Inflammatory macrophage treated with lipopolysaccharide for 4 hours (primary cell): ENCODE measurements at places on chromosomes 2 and 18.

GRCh38 chr2:26534865-26535662 lies 57.1 kb upstream of the OTOF start:
- DNase-seq: no peak

GRCh38 chr2:42743659-42743990 lies 20.3 kb downstream of the OXER1 start:
- no peak for DNase-seq

GRCh38 chr2:68734688-68735525 lies at the start of gene ARHGAP25:
TSS of gene ARHGAP25 (plus strand) at chr2:68734811. CDS start at chr2:68735200, 389 bp downstream.
- peak; percentile 96 for DNase-seq

DNA sequence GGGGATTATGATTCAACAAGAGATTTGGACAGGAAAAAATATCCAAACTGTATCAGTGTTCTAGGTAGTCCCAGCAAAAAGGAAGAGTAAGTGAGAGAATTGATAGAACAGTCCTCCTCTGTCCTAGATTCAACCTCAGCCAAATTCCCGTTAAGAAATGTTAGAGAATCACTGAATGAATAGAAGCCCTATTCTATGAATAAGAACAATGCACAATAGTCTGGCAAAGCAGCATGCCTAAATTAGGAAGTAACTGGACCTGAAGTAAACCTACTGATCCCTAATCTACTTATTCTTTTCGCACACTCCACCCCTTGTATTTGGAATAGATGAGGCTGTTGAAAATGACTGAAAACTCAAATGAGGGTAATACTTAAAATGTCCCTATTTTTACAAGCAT lies 1665.5 kb downstream of the LRP1B start:
- no peak for DNase-seq

GRCh38 chr2:170484552-170484951 lies 230.6 kb upstream of the SP5 start:
- no peak for DNase-seq

GRCh38 chr2:235191978-235192377 lies 240.2 kb downstream of the SH3BP4 start:
- no peak for DNase-seq

DNA sequence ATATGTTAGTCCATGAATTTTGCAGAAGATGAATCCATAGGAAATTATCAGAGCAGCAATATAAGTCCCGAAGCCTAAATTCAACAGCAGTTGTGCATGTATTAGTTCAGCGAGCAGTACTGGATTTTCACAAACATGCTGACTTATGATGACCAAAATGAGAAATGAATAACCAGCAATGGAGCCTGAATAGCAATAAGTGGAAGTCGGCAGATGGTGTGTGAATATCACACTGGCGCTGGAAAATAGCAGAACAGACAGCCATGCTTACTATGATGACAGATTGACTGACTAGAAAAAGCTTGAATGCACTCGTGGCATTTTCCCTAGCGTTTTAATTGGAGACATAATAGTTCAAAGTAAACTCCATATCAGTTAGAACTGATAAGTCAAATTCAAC lies 1114.5 kb downstream of the DSC3 start:
- no peak for DNase-seq

DNA sequence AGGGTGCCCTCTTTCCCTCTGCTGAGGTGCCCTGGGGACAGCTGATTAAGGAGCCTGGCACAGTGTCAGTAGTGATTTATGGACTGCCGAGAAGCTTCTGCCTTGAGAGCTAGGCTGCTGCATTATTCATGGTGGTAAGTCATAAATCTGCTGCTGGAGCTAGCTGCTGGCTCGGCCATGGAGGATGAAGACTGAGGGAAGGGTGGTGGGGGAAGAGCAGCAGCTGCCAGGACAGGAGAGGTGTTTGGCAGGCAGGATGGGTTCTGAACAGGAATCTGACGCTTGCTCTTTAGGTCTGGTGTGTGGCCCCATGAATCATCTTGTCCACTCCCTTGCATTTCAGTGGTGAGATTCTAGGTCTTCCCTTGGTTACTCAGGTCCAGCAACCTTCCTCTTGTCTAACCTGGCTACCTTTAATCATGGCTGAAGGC lies 296.3 kb downstream of the DYSF start:
- DNase-seq: no peak

GRCh38 chr18:48467231-48467630 lies 58.0 kb upstream of the ZBTB7C start:
- no peak for DNase-seq

- DNase-seq: no peak
Observed at GRCh38 chr2:69827796-69828540, 1.5 kb upstream of the GMCL1 start.

GRCh38 chr2:160910681-160911080 lies 249.5 kb upstream of the TANK start:
- no peak for DNase-seq

GRCh38 chr2:201546576-201546975 lies 95.0 kb downstream of the STRADB start:
- no peak for DNase-seq

DNA sequence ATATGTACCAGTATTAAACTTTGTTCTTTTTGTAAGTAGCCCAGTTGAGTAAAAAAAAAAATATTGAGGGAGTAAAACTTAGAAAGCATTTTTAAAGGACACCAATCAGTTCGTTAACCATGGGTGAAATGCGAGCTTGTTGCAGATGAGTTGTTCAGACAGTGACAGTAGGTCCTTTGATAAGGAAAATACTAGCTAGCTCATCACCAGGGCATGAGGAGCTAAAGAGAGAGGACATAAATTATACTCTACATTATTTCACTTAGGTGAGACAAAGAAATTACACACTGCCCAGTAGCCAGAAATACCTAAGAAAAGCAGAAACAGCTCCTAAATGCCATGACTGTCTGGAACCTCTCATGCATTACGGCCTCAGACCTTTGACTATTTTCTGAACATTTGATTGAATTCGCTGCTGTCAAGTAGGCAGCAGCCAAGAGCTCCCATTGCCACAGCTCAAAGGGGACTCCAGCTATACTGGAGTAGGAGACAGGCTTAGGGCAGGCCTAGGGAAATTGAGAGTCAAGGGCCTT lies 2.6 kb upstream of the HNRNPLL start:
- DNase-seq: no peak

GRCh38 chr2:184455624-184456023 lies 142.7 kb upstream of the ZNF804A start:
- DNase-seq: no peak

DNA sequence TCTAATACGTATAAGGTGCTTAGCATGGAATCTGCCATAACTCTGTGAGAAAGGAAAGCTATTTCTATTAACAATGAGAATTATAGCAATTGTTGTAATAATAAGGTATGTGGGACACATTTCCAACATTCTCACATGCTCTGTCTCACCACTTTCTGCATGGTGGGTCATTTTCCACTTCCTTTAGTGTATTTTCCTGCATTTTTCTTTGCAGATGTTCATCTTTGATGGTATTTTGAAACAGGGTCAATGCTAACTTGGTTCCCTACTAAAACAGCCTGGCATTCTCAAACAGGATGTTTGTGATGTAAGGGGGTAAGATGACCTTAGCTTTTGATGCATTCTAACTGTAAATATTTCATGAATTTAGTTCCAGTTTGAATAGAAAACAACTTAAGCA lies 54.7 kb downstream of the MYO1B start:
- DNase-seq: no peak

DNA sequence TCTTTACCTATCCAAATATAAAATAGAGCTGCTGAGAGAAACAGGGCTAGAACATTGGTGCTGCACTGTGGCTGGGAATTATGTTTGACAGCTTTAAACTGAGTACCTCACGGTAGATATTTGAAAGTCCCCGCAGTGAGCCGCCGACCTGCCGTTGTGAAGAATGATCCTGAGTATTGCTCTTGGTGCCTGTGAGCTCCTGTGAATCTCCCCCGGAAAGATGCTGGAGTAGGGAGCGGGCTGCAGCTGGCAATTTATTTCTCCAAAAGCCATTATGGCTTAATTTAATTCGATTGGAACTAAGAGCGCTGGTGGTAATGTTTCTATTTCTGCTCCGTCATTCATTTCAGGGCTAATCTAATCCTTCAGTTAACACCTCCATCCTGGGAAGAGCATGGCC lies 129.4 kb upstream of the TPO start:
- no peak for DNase-seq

- no peak for DNase-seq
Observed at GRCh38 chr18:8519102-8519501, 90.1 kb upstream of the RAB12 start.

DNA sequence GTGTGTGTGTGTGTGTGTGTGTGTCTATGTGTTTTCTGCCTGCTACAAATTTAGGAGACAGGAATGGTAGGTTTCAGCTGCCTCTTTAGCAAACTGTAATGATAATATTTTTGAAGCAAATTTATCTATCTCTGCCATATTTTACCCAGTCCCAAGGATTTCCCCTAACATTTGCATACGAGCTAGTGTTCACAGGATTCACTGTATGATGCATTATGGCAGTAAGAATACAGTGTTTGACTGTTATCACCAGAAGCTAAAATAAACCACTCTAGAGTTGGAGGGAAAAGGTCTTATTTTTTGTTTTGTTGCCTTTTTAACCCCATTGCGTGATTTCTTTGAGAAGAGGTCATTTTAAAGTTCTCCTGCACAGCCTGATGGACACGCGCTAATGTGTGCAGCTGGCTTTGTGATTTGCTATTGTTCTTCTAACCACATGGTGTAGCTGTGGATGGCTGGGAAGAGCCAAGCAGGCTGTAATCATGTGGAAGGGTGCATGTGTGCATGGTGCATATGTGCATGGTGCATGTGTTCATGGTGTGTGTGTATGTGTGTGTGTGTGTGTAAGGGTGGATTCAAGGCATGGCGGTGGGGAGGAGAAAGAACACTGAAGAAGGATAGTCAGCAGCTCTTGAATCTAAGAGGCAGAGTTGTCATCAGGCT lies 62.4 kb downstream of the PLB1 start:
- DNase-seq: no peak

GRCh38 chr2:8630676-8631464 lies 51.0 kb upstream of the ID2 start:
- DNase-seq: no peak

- DNase-seq: no peak
Observed at GRCh38 chr18:40949114-40949950, 1005.7 kb upstream of the PIK3C3 start.

DNA sequence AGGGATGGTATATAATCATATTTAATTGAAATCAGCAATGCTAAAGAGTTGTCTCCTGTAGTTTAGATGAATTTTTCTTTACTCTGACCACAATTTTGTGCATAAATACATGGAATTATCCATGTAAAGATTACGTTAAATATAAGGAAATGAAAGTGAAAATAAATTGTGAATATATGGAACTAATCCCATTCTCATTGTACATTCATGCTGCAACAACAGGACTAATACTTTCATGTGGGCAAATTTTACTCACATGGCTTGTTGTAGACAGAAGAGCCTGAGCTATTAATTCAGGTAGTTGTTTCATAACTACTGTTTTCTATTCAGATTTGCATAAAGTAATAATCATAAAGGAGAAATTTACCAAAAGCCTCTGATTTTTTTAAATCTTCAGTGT lies 357.8 kb downstream of the ARHGAP15 start:
- peak; percentile 66 for DNase-seq

DNA sequence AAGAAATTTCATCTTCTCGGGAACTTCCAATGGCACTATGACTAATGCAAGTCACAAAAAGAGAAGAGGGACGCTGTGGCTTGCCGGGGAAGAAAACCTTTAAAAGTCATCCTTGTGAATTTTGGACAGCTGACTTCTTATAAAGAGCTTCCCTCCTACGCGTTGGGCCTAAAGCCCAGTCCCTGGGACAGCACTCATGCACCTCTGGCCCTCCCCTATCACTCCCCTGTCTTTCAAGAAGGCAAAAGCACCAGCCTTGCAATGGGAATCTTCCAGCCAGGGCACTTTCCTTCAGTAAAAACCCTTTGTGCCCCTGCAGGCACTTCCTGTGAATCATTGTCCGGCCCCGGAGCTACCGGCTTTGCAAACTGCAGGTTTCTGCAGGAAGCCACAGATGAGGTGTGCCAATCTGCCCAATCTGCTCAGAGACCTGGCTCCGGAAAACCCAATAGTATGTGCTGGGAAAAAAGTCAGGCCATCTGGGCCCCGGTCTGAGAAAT lies 7.1 kb downstream of the MREG start:
- DNase-seq: peak; percentile 99

GRCh38 chr2:207865210-207865609 lies 95.5 kb upstream of the FZD5 start:
- no peak for DNase-seq

GRCh38 chr2:109171444-109172334 lies 42.7 kb downstream of the SH3RF3 start:
- no peak for DNase-seq

DNA sequence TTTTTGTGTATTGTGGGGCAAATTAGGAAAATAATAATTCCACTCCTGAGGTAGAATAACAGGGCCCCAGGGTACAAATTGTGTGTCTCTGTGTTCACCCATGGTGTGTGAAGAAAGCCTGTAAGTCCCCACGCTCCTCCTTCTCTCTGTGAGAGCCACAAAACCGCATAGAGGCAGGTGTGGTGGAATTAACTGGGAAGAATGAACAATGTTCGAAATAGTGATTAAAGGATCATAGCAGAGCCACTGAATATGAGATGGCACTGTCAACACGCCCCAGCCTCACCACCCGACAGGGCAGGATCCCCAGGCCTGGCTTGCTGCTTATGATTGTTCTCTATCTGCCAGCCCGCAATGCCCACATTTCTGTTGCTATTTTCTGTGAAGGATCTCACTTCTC lies 14.1 kb downstream of the IL1RN start:
- no peak for DNase-seq

DNA sequence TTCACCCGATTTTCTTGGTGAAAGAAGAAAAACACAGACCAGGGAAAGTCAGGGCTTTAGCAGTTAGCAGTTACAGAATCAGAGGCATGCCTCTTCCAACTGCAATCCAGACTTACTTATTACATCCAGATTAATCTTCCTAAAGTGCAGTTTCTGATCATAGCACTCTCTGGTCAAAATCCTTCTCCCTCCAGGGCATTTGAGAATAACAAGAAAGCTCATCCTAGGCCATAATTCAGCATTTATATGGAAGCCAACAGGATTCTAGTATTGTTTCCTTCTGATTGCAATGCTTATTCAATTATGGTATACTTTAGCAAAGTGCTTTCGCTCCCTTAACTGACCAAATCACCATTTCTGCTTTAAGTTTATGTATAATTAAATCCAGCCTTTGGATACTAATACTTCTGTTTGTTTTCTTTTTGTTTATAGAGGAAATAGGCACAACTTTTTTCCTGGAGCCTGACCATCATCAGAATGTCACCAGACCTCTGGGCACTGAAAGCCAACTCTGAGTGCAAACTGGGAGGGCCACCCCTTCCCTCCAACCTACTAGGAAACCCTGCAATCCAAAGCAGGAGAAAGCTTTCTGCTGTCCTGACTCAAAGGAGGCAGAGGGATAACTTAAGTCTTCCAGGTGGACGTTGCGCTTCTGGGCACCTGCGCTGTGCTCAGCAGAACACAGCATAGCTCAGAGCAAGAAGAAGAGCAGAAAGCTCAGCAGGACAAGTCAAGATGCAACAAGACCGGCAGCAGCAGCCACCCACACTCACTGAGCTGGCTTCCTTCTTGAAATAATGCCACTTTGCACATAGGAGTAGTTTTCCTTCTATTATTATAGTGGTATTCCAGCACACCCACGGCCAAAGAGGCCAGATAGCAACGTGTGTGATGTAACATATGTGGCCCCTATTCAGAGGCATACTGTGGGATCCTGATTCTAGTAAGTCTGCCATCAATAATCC lies 99.3 kb downstream of the STK39 start:
- DNase-seq: no peak

GRCh38 chr2:66013456-66013855 lies 421.5 kb upstream of the MEIS1 start:
- DNase-seq: peak; percentile 3

- DNase-seq: no peak
Observed at GRCh38 chr2:162773352-162773751, 65.2 kb downstream of the KCNH7 start.
